T-cell (primary cell): ENCODE measurements at places on chromosomes 11 and 22. TPM values are rescaled to one million over a fixed set of nuclear protein-coding genes. Genes with fewer than 3 reads are reported as not detected.
A peak's percentile ranks its signal among the peaks of the same experiment; 100 is the strongest.

Gene APOL5
- total RNA-seq = not detected

Gene ZNF408
- 11.1 TPM for total RNA-seq

Gene OSBP2
- 2.5 TPM for total RNA-seq

DNA sequence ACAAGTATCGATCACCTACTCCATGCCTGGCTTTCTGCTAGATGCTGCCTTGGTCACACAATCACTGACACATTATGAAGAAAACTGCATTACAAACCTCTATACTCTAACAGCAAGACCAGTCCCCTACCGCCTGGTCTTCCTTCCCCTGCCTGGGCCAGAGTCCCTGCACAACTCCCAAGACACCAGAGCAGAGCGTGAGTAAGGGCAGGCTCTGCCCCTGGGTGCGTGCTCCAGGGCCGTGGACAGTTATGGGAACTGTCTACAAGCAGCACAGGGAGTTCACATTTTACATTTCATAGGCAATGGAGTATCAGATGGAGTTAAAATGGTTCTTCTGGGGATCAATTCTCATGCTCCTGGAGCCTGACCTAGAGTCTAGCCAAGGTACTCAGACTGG lies 6.5 kb downstream of the FZD4 start:
- no peak for DNase-seq
- H3K4me3 ChIP-seq = no peak overlapping the region
- no peaks in the 10 kb centered on the region for H3K36me3 ChIP-seq
- no peaks in the 10 kb centered on the region for H3K27me3 ChIP-seq

DNA sequence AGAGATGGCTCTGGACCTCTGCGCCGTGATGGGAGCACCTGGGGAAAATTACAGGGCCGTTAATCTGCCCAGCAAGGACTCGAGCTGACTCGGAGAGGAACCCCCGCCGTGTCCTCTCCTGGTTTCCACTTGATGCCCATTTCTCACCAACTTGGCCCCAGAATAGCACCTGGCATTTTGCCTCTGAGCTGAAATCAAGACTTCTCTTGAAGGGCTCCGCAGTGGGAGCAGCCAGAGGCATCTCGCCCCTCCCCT lies 19.0 kb upstream of the CABP7 start:
- no peak overlapping the region for H3K4me3 ChIP-seq
- H3K4me1 ChIP-seq = no peaks in the 10 kb centered on the region
- H3K27me3 ChIP-seq = peaks cover 25% of the 10 kb centered on the region
- no peak overlapping the region for H3K27ac ChIP-seq

DNA sequence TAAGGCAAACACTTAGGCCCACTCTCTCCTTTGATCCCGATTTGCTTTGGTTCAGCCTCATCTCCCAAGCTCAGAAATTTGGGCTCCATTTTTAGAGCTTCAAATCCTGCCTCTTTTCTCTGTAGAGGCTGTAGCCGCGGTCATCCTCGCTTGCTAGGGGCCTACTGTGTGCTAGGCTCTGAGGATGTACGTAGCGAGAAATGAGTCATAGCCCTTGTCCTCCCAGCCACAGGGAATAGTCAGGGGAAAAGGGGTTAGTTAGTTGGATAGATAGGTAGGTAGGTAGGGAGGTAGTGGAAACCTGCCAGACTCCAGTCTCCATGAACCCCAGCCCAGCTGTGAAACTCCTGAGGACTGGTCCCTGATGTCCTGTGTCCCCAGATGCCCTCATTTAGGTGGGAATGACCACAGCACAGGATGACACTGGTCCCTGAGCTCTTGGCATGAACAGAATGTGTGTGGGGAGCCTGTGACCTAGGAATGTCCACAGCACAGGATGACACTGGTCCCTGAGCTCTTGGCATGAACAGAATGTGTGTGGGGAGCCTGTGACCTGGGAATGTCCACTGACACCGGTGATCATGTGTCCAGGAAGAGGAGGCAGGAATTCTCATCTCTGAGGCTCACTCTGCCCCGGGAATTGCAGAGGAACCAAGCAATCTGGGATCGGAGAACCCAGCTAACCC lies 21.4 kb upstream of the HMOX1 start:
- peaks cover 34% of the 10 kb centered on the region for H3K27me3 ChIP-seq
- no peaks in the 10 kb centered on the region for H3K4me1 ChIP-seq
- no peaks in the 10 kb centered on the region for H3K36me3 ChIP-seq
- no peak for DNase-seq

DNA sequence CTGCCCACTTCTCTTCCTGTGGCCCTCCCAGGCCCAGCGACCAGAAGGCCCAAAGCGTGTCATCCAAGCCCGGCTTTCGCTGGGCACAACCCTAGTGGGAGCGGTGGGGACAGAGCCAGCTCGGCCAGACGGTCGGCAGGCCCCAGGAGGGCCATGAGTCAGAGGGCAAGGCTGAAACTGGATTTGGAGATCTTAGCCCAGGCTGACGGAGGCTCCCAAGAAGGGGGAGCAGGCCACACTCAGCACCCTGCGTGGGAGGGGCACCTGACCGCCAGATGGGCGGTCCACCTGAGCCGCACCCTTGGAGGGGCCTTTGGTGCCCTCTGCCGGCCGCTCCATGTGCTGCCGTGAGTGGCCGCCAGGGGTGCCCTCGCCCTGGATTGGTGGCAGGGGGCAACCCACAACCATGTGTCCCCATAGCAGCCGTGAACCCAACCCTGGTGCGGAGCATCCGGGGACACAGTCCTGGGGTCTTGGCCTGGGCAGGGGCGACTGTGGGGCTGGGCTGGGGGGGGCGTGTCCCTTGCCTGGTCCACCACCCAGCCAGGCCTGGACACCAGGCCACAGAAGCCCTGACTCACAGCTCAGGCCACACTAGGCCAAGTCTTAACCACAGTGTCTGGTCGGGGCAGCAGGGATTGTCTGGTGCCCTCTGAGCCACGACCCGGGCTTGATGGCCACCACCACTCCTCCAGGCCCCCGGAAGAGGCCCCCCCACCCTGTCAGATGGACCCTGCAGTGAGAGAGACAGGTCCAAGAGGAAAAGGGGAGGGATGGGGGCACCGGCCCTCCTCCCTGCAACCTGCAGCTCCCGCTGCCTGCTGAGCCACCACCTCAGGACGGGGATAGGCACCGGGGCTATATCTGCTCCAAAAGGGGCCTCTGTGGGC lies 19.2 kb upstream of the TALDO1 start:
- no peaks in the 10 kb centered on the region for H3K27me3 ChIP-seq
- H3K4me1 ChIP-seq = peaks cover 35% of the 10 kb centered on the region
- DNase-seq = peak; percentile 64
- no peak overlapping the region for H3K27ac ChIP-seq
- H3K36me3 ChIP-seq = no peaks in the 10 kb centered on the region

DNA sequence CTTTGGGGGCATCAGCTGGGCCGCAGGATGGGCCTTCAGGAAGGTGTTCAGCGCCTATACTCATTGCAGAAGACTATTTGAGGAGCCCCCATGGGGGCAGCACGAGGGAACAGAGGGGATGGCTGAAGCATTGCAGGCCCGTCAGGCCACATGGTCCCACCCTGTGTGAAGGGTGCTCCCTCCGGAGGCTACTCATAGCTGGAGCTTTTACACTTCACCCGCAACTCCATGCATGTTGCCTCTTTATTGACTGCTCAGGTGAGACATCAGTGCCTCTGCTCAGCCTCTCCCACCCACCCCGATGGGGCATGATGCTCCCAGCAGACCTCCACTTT lies 1500.9 kb downstream of the TBC1D22A start:
- H3K4me1 ChIP-seq = no peaks in the 10 kb centered on the region
- H3K27ac ChIP-seq = no peak overlapping the region
- no peaks in the 10 kb centered on the region for H3K36me3 ChIP-seq
- no peak overlapping the region for H3K4me3 ChIP-seq
- peaks cover 36% of the 10 kb centered on the region for H3K27me3 ChIP-seq
- DNase-seq = no peak

- DNase-seq = no peak
- peak overlapping the region; percentile 87 for H3K4me3 ChIP-seq
- no peaks in the 10 kb centered on the region for H3K36me3 ChIP-seq
These were observed 785 bp upstream of the EFCAB6 start for GRCh38 chr22:43812890-43813289.

DNA sequence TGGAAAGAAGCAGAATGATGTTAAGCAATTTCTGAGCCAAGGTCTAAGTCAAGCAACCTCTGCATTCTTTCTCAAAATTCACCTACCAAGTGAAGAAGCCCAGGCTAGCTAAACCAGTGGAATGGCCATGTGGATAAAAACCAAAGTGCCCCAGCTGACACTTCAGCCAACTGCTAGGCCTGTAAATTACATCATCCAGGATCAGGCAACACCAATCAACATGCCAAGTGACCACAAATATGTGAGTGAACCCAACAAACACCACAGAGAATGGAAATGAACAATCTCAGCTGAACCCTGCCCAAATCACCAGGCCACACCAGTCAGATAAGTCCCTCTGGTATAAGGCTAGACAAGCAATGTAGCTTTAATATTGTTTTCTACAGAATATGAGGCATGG lies 25.1 kb upstream of the FJX1 start:
- H3K4me1 ChIP-seq = no peaks in the 10 kb centered on the region
- H3K4me3 ChIP-seq = no peak overlapping the region
- H3K36me3 ChIP-seq = no peaks in the 10 kb centered on the region
- H3K27me3 ChIP-seq = no peaks in the 10 kb centered on the region
- DNase-seq = no peak
- no peak overlapping the region for H3K27ac ChIP-seq

DNA sequence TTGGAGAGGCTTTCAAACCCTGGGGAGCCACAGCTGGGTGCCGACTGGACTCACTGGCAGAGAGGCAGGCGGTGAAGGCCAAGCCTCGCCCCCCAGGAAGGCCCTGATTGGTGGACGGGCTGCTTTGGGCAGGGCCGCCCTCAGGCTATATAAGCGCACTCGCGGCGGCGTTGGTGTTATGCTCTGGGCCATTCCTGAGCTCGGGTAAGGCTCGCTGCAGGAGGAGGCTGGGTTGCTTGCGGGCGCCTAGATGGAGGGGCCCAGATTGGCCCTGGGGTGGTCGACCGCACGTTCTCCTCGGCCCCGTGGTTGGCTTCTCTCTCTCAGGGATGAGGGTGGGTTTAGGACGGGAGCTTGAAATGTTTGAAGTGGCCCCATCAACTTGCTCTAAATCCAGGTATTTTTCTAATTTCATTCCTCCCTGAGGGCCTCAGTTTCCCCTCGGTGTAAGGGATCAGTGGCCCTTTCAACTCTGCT lies at the start of gene SPDYC:
TSS of gene SPDYC (plus strand) at position 176 of the 477 bp plus-strand sequence. CDS start 1,125 bp downstream, outside the sequence.
- no peaks in the 10 kb centered on the region for H3K4me1 ChIP-seq
- no peak within 1 kb of the TSS for H3K4me3 ChIP-seq
- no peak within 1 kb of the TSS for H3K27ac ChIP-seq
- H3K36me3 ChIP-seq = no peaks in the 10 kb centered on the region
- DNase-seq = no peak
- no peaks in the 10 kb centered on the region for H3K27me3 ChIP-seq

GRCh38 chr11:19995145-19995544 lies 165.1 kb downstream of the DBX1 start:
- no peak overlapping the region for H3K4me3 ChIP-seq
- no peaks in the 10 kb centered on the region for H3K36me3 ChIP-seq
- no peak for DNase-seq

DNA sequence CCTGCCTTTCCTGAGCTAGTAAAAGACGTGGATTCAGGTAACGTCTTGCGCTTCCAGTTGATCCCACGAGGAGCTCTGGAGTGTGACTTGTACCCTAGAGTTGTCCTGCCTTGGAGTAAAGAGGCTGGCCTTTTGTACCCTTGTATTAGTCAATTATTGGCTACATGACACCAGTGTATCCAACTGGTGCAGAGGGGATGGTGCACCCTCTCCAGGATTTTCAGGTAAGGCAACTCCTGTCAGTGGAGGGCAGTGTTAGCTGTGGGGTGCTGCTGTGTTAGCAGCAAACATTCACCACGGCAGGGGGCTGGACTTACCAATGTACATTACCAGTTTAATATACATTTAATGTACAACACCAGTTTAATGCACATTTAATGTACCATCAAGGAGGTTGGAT lies 233.5 kb downstream of the MIAT start:
- no peaks in the 10 kb centered on the region for H3K36me3 ChIP-seq
- H3K4me3 ChIP-seq = no peak overlapping the region
- no peak for DNase-seq
- no peaks in the 10 kb centered on the region for H3K4me1 ChIP-seq
- peaks cover 9% of the 10 kb centered on the region for H3K27me3 ChIP-seq

DNA sequence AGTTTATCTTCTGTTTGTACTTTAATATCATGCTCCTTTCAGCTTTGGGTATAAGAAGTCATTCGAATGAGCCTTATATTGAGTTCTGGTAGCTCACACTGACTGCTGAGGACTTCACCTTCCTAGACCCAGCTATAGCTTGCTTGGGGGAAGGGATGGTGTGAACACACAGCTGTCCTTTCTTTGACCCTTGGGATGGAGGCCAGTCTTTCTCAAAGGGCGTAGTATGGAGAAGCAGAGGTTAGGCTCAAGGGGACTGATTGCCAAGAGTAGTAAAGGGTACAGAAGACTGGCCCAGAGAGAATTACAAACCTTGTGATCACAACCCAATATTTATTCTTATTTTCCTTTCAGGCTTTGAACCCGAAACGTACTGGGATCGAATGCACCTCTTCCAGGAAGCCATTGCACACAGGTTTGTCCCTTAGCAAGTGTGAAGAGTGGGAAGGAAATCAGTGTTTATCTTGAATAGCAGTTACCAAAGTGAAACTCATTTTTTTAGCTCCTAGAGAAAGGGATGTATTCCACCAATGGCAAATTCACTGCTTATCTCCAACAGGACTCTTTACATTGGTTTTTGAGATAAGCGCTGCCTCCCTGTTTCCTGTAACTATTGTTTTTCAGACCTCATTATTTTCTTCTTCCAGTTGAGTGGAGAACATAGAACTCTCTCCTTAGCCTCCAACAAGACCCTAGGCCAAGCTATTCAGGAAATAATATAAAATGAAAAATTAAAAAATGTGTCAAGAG lies 42.8 kb upstream of the YWHAH start:
- DNase-seq = no peak
- H3K36me3 ChIP-seq = peaks cover 4% of the 10 kb centered on the region
- no peaks in the 10 kb centered on the region for H3K27me3 ChIP-seq
- no peak overlapping the region for H3K27ac ChIP-seq
- no peaks in the 10 kb centered on the region for H3K4me1 ChIP-seq
- no peak overlapping the region for H3K4me3 ChIP-seq

- peak overlapping the region; percentile 5 for H3K27ac ChIP-seq
- H3K4me3 ChIP-seq = no peak overlapping the region
- DNase-seq = no peak
- no peaks in the 10 kb centered on the region for H3K36me3 ChIP-seq
- no peaks in the 10 kb centered on the region for H3K27me3 ChIP-seq
These were observed 24.8 kb downstream of the MYO7A start for GRCh38 chr11:77152846-77153245.

DNA sequence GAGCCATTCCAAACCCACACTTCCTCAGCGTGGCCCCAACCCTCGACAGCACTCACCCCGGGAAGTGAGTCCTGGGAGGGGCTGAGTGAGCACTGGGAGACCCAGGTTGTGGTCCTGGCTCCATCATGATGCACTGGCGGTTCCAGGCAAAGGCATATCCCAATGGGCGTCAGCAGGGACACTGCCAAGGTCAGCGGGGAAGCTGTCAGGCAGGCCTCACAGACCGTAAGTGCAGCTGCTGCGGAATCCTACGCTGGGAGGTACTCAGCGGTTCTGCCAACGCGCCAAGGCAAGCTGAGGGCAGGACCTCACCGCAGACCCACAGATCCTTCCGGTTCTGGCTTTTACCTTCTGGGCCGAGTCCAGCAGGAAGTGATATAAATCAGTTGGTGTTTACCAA lies 1.4 kb upstream of the GAL3ST1 start:
- H3K4me3 ChIP-seq = no peak overlapping the region
- H3K36me3 ChIP-seq = peaks cover 29% of the 10 kb centered on the region
- peaks cover 9% of the 10 kb centered on the region for H3K4me1 ChIP-seq
- no peak for DNase-seq
